ENCODE measurements at places on chromosomes 3 and 15.

- no peak for DNase-seq
Observed at GRCh38 chr3:71585887-71586809, 2.6 kb upstream of the FOXP1 start.

- no peak for DNase-seq
Observed at GRCh38 chr3:194879126-194879877, 193.6 kb downstream of the FAM43A start.

DNA sequence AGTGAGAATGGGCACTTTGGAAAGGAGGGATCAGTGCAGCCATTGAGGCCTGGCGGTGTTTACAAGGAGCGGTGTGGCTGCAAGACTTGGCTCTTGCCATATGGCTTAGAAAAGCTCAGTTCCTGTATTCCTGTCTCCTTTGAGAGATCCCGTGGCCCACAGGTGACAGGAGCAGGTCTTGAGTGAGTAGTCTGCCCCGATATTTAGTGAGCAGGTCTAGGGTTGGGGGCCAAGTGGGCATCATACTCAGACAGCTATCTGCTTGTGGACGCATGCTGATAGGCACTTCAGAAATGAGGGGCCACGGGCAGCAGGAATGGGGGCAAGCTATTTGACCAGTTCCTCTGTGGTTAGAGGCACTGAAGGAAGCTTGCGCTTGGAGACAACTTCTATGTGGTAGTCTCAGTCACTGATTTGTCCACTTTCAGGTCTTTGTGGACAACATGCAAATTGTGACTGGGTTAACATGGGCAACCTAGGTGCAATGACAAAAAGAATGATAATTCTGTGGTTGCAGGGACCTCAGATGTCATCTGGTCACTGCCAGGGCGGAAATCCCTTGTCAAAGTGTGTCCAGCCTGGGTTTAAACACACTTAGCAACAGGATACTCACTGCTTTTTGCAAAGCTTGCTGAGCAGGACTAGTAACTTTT lies 1.1 kb downstream of the TMED3 start:
- DNase-seq = no peak

GRCh38 chr3:31752305-31753049 lies 219.8 kb downstream of the STT3B start:
- DNase-seq = no peak

- no peak for DNase-seq
Observed at GRCh38 chr15:79307251-79307650, 3.7 kb upstream of the TMED3 start.

GRCh38 chr3:127547761-127548605 lies 42.5 kb downstream of the TPRA1 start:
- DNase-seq = no peak

DNA sequence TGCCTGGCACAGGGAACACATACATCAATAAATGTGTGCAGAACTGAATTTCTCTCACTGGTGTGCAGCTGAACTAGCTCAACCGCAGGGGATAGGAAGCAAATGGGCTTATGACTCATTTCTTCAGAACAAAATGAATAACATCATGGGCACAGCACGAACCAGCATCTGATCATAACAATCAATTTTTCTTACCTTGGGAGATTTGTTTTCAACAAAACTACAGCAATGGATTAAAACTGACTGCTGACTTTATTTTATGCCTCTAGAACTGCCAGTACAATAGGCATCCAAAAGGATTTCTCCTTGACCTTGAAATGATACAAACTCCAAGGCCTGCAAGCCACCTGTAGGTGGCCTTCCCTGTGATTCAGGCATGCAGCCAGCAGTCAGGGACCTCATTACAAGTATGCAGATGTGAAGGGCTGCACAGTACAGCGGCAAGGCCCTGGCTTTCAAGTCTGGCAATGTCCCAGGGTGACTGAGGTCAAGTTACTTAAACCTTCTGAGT lies 26.1 kb downstream of the TAMM41 start:
- peak; percentile 10 for DNase-seq

GRCh38 chr3:94071713-94072284 lies 8.9 kb downstream of the NSUN3 start:
- DNase-seq = no peak

- DNase-seq = no peak
Observed at GRCh38 chr3:123013876-123014275, 13.7 kb downstream of the SEMA5B start.

DNA sequence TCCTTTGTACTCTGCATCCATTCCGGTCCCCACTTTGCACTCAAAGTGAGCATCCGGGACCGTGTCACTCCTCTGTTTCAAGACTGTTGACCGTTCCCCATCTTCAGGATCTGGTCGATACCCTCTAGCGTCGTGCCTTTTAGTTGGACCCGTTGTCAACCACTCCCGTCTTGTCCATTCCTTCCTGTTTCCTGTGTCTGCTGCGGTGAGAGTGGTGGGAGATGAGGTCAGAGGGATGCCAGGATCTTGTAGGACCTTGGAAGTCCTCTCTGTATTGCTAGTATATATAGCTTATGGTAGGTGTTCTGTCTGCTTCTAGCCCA lies 624 bp downstream of the BRK1 start:
- DNase-seq = no peak

- no peak for DNase-seq
Observed at GRCh38 chr15:70149667-70150404, 52.1 kb upstream of the TLE3 start.

DNA sequence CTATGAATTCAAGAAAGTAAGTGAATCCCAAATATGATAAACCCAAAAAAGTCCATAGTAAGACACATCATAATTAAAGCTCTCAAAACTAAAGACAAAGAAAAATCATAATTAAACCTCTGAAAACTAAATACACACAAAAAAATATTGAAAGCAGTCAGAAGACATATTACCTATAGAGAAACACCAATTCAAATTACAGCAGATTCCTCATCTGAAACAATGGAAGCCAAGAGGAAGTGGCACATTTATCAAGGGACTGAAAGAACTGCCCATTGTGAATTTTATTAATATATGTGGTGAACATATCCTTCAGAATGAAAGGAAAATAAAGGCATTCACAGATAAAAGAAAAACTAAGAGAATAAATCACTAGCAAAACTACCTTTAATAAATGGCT lies 128.2 kb downstream of the SCAPER start:
- DNase-seq = no peak

DNA sequence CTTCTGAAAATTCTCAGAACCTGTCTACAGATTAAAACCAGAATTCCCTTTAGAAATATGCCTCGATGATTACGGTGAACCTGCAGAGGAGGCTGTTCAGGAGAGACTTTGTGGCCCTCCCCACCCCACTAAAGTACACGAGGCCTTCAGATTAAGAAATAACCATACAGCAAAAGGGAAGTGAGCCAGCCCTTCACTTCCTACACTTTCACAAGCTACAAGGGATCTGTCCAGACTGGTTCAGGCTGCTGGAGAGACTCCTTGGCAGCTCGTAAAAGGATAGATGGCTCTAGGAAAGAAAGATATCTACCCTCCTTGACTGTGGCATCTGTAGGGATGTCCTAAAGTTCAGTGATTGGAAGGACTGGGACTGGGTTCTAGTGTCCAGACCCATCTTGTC lies 102.6 kb downstream of the ALDH1A2 start:
- DNase-seq = no peak

DNA sequence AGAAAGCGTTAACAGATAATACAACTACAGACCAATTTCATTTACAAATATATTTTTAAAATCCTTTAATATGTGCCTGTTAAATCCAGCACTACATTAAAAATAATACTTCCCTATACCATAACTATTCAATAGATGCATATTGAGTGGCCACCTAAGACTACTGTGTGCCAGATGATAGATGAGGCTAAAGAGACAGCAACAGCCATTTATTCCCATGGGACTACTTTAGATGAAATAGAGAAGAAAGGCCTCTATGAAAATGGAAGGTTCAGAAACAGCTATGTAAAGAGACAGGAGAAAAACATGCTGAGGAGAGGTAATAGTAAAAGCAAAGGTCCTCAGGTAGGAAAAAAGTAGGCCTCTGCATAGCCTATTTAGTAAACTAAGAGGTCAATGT lies 358.1 kb downstream of the ULK4 start:
- DNase-seq = no peak

- no peak for DNase-seq
Observed at GRCh38 chr3:115151921-115152320, 4.8 kb upstream of the ZBTB20 start.

DNA sequence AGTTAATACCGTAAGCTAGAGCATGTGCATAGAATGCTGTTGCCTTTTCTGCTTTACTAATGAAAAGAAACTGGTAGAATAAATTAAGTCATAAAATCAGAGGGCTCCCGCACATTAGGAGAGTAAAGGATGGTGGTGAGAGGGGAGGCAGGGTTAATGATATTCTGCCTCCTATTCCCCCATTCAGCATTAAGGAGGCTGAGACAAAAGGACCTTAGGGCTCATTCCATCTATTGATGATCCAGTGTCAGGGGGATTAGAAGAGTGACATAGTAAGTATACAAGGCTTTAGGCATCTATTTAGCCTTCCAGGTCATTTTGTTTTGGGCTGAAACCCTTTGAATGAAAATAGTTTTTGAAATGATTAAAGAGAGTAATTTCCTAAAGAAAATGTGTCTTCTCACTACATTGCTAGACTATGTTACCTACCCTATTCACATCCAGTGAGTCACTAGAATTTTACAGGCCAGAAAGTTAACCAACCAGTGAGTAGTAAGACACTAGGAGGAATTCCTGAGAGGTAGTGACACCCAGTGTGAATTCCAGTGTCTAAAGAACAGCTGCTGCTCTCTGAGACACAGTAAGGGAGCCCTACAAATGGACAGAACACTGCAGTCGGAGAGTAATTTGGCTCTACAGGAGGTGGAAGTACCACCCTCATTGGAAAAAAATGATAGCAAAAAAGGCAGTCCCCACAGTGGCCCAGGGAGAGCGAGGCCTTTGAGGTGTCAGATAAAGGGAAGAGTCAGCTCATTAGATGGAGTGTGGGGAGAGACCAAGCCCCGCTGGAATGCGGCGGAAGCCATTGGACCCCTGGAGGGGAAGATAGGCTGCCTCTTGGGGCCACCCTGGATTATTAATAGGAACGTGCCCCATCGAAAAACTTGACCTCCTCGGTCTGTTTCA lies 67.6 kb downstream of the TUSC7 start:
- no peak for DNase-seq

DNA sequence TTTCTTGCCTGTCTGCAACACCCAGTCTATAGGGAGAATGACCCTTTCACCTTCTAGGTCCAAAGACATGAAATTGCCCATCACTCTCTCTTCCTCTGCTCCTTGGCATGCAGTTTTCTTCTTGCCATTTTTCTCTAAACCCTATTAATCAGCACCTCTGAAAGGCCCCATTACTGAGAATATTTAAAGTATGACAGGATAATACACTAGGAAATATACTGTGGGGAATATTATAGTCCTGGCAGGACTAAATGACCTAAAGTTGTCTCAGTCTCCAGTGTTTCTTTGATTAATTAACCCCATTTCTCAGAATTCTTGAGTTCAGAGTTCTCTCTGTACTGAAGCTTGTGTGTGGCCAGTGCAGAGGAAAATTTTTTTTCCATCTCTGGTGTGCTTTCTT lies 730.7 kb downstream of the AGBL1 start:
- DNase-seq = no peak

GRCh38 chr3:13651775-13652428 lies 103.0 kb downstream of the FBLN2 start:
- DNase-seq = no peak

- no peak for DNase-seq
Observed at GRCh38 chr15:67777071-67777470, 48.2 kb upstream of the SKOR1 start.

GRCh38 chr3:15638193-15638890 lies 36.8 kb downstream of the BTD start:
- DNase-seq = no peak

- DNase-seq = no peak
Observed at GRCh38 chr15:70763950-70764730, 782 bp upstream of the UACA start.

DNA sequence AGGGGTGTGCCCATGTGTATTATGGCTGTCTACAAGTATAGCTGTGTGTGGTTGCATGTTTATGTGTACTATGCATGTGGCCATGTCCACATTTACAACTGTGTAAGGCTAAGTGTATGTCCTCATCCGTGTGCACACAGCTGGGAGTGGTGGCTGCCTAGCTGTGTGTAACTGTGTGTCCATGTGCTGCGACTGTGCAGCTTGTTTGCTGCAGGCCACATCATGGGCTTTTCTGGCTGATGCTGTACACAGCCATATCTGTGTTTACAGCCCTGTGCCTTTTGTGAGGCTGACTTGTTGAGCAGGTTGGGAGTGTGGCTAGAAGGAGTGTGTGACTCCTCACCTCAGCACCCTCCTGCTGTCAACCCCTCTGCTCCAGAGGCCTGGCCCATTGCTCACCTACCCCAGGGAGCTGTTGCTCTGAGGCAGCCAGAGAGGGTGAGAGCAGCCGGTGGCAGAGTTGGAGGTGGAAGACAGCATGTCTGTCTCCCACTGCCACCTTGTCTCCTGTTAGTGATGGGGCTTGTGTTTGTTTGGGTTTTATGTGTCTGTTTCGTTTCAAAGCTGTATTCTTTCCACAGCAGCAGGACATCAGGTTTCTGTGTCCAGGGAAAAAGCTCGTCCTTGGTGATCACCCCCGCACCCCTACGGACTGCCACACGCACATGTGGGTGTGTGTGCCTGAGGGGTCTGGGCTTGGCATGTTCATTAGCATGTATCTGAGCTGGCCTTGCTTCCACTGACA lies 1.4 kb upstream of the GRM2 start:
- DNase-seq = no peak

GRCh38 chr15:77830051-77830468 lies 197.3 kb upstream of the LINGO1 start:
- no peak for DNase-seq
